ENCODE measurements at places on chromosomes 7 and 10.

- DNase-seq, result no peak
These were observed 210.1 kb upstream of the STK17A start for GRCh38 chr7:43372676-43373355.

- DNase-seq, result no peak
These were observed 39.9 kb upstream of the FGL2 start for GRCh38 chr7:77239471-77239870.

GRCh38 chr7:107002529-107002998 is 41.9 kb upstream of the PRKAR2B start:
- DNase-seq, result no peak

- no peak for DNase-seq
These were observed 52.5 kb upstream of the NRP1 start for GRCh38 chr10:33386926-33387325.

GRCh38 chr10:11787846-11788245 is 35.3 kb upstream of the PROSER2 start:
- DNase-seq, result no peak

DNA sequence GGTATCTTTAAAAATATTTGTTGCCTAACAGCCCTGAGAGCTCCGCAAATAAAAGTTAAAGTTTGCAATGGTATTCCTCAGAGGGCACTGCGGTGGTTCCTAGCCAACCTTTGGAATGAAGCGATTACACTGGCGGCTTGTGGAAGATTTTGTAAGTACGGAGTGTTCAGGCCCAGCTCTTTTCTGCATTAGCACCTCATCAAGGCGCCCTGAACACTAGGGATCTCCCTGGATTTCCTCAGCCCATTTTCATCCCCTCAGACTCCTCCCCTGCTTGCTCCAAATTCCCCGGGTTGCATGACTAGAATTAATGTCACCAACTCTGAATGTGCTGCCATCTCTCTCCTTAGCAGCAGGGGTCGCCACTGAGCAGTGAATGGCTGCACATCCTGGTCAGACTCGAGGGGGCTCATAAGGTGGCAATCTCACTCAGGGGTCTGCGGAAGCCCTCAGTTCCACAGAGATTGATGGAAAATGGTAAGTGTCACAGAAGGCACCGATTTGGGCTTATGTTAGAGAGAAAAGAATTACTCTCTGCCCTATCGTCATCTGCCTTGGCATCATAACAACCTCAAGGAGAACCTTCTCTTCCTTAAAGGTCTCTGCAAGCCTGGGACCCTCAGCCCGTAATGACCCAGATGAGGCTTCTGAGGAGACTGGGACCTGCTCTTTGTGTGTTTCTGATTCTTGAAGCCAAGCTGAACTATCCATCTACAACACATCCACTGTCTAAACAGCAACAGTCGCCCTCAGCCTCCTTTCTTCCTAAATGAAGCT is 262.8 kb upstream of the AOAH start:
- DNase-seq, result peak; percentile 59

- DNase-seq, result no peak
These were observed 71.2 kb upstream of the LRRC18 start for GRCh38 chr10:49010865-49011264.

DNA sequence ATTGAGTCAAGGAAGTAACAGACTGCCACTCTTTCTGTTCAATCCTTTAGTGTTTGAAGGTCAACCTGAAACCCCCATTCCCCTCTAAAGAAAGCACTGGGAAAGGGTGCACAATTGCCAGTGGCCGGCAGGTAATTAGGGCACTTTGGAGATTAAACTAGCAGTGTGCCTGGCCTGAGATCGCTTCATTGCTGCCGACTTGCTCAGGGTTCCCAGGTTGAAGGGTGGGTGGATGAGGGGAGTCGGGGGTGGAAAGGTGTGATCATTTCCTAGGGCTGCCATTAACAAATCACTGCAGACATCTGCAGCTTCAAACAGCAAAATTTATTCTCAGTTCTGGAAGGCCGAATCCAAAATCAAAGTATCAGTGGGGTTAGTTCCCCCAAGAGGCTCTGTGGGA is 16.3 kb upstream of the BTBD16 start:
- no peak for DNase-seq

DNA sequence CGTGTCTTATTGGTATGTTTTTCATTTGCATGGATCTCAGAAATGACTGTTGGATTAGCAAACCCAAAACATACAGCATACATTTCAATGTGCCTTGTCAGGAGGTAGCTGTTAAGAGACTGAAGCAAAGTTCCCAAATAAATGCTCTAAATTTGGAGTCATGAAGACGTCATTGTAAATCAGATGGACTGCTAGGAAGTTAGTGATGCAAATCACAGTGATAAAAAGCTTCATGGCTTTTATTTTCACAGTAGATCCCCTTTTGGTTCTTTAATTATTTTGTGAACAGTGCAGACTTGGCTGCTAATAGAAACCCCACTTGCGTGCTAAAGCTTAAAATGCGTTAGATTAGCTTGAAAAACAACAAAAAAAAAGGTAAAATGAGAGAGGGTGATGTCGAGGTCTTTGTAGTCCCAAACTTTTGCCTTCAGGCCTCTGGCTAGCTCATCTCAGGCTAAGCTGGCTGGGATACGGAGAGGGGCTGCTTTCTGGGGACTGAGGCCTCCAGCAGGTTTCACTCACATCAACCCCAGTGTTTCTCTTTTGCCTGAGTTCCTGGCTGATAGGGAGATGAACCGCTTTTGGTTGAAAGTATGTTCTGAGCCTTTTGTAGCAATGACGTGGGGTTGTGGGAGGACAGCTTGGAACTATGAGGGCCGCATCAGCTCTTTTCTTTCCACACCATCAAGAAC is 107.1 kb upstream of the CDCA7L start:
- DNase-seq, result no peak

- DNase-seq, result no peak
These were observed 5.8 kb upstream of the IGFBP1 start for GRCh38 chr7:45882465-45882810.

DNA sequence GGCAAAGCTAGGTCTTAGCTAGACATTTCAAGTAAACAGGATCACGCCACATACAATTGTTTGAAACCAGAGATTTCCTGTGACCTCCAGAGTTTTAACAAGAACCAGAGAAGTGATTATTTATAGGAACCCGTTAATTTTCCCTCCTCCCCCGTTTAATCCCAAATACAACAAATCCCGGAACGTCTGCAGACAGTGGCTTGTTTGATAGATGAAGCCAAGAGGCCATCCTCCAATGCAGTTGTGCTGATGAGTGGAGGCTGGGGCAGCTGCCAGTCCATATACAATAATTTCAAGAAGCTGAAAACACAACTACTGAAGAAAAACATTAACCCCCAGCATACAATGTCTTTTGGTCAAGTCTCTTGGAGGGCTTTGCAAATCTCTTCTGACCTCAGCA is 971.6 kb upstream of the ZNF722 start:
- no peak for DNase-seq

- DNase-seq, result no peak
These were observed 140.1 kb upstream of the JCAD start for GRCh38 chr10:30199376-30200016.

DNA sequence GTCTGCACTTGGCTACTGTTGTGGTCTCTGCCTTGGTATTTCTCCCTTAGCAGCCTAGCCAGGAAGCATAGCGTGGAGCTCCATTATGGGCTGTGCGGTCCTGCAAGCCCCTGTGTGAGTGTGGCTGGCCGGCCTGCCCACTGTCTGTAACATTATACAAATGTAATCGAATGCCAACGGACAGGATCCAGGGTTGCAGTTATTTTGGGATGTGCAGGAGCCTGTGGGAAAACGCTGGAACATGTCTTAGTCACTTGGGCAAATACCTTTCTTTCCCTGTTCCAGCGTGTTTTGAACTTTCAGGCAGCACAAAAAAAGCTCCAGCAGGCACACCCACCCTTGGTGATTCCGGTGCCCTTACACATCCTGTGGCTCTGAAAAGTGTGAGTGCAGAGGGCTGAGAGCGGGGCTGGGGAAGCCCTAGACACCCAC is 29.5 kb downstream of the BAG3 start:
- no peak for DNase-seq

DNA sequence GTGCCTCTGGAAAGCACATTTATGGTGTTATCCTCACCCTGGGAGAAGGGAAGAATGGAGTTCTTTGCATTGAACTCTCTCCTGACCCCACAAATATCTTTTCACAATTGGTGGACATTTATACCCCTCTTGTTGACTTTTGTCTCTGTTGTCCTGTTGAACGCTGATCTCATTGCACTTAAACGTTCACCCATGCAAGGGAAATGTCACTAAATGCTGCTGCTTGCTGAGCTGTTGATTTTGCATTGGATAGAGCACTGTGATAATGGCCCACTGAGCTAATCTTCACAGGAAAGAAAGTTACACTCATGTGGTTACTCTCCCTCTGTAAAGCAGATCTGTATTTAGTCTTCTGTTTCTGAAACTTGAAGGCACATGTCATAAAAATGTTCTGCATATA is 133.4 kb downstream of the FZD1 start:
- no peak for DNase-seq

DNA sequence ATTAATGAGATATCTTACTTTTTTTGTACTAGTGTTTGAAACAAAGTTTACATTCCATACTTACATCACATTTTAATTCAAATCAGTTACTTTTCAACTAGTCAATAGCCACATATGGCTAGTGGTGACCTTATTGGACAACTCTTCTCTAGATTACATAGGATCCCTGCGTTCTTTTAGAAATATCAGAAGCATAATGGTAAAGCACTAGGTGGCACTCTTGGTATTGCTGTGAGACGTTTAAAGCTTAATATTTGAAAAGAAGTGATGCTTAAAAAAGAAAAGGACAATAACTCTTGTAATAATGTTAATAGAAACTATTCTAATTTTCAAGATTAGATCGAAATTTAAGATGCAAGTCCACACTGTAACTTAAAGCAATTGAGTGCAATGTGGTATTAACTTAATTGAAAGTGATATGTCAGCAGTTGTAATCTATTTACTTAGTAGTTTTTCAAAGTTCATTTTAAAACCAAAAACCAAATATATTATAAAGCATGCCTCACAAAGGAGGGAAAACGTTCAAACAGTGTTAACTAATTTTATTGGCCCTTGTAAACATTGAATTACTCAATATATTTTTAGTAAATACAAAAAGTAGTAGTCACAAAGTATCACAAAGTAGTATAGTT is 339.1 kb downstream of the ATRNL1 start:
- no peak for DNase-seq

DNA sequence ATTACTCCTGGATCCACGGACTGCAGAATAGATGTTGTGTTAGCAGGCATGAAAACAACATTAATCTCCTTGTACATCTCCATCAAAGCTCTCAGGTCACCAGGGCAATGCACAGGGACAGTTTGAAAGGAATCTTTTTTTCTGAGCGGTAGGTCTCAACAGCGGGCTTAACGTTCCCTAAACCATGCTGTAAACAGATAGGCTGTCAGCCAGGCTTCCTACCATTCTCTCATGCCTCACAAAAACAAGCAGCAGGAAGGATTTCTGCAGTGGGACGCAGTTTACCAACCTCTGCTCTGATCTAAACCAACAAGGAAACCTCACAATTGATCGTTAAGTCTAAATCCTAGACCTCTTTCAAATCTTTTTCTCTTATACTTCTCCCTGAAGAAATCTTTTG is 50.8 kb downstream of the CNOT4 start:
- no peak for DNase-seq

- no peak for DNase-seq
These were observed 11.4 kb downstream of the RABGEF1 start for GRCh38 chr7:66751945-66752344.

GRCh38 chr7:16399265-16399831 is 22.0 kb downstream of the CRPPA start:
- DNase-seq, result no peak

DNA sequence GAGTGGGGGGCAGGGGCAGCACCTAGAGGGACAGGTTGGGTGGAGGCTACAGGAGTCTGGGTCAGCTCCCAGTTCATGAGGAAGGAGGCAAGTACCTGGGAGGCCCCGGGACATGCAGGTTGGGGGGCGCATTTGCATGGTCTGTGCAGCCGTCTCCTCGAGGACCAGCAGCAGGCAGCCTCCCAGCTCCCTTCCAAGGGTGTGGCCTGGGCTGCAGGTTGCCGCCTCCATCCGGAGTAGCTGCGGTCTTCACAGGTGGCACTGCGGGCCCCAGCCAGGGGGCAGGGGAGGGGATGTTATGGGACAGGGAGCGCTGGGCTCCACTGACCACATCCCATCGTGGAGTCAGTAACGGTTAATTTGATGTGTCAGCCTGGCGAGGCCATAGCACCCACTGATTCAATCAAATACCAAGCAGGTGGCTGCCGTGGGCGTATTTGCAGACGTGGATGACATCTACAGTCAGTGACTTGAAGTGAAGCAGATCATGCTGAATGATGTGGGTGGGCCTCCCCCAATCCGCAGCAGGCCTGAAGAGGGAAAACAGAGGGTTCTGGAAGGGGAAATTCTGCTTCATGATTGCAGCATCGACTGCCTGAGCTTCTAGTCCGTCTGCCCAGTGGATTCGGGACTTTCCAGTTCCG is 81.6 kb downstream of the PRKAG2 start:
- peak; percentile 53 for DNase-seq

GRCh38 chr7:69358163-69358821 is 240.0 kb upstream of the AUTS2 start:
- DNase-seq, result no peak

GRCh38 chr10:21519941-21520436 is 5.5 kb downstream of the SKIDA1 start:
- no peak for DNase-seq

GRCh38 chr7:26103596-26103995 is 48.4 kb upstream of the NFE2L3 start:
- no peak for DNase-seq

- no peak for DNase-seq
These were observed 40.0 kb downstream of the ZNF438 start for GRCh38 chr10:30991647-30992011.

DNA sequence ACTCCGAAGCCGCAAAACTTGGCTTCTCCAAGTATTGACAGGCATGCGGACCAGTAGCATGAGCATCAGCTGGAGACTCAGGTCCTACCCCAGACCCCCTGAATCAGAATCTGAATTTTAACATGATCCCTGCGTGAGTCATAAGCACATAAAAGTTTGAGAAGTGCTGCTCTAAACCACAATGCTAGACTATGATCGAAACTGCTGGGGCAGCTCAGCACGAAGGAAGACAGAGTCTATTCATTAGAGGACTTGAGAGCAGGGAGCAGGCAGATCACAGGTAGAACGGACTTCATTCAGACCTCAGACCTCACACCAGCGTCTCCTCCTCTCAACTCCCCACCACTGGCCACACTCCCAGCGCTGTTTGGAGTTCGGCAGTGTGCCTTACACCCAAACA is 16.9 kb downstream of the CAMK2G start:
- peak; percentile 77 for DNase-seq

GRCh38 chr10:131137223-131137622 is 174.3 kb downstream of the TCERG1L start:
- DNase-seq, result no peak

- no peak for DNase-seq
These were observed 81.6 kb upstream of the LRRC4 start for GRCh38 chr7:128112781-128113221.

- DNase-seq, result no peak
These were observed 43.9 kb downstream of the DOCK1 start for GRCh38 chr10:126949161-126949503.

GRCh38 chr7:35624299-35625186 is 70.4 kb downstream of the HERPUD2 start:
- DNase-seq, result peak; percentile 32

- no peak for DNase-seq
These were observed 66.4 kb upstream of the GDF10 start for GRCh38 chr10:47233631-47234030.

Measured in stimulated activated naive CD8-positive, alpha-beta T cell treated with anti-CD3 and anti-CD28 coated beads, Interleukin-15, amount 100 ng/mL, for 72 hours (primary cell).